ENCODE measurements at places on chromosomes 5 and 9.

DNA sequence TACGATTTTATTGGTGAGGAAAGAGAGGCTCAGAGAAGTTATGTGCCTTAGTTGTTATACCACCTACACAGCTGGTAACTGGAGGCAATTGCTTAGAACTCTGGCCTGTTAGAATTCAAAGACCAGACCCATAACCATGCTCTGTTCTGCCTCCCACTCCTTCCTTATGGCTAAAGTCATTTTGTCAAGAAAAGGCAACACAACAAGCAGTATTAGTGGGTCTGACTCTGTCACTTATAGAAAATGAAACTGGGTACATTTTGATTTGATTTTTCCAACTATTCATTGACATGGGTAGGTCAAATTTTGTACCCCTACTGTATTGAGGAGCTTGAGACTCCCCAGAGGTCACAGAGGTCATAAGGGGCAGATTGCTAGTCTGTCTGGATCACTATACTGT lies 44.5 kb upstream of the NR3C1 start:
- no peak for DNase-seq

GRCh38 chr5:77022511-77023417 lies 7.4 kb upstream of the AGGF1 start:
- no peak for DNase-seq

GRCh38 chr9:86575825-86576525 lies 221.8 kb upstream of the TUT7 start:
- no peak for DNase-seq

- no peak for DNase-seq
These were observed 3.2 kb upstream of the ENHO start for GRCh38 chr9:34526026-34526425.

- no peak for DNase-seq
These were observed 145.6 kb downstream of the LURAP1L start for GRCh38 chr9:12920437-12920836.

GRCh38 chr5:129747572-129748407 lies at the start of gene MINAR2:
MINAR2 (plus strand) TSS chr5:129748094; CDS start chr5:129748191, 97 bp downstream.
- no peak for DNase-seq

- DNase-seq = no peak
These were observed 71.2 kb downstream of the NIPSNAP3B start for GRCh38 chr9:104835161-104835560.

- no peak for DNase-seq
These were observed 390.8 kb upstream of the PTGER4 start for GRCh38 chr5:40288800-40289485.

GRCh38 chr5:167853421-167853820 lies 438.0 kb upstream of the WWC1 start:
- peak; percentile 75 for DNase-seq

All from fibroblast of skin of left quadriceps (primary cell).